Activated naive CD8-positive, alpha-beta T cell treated with anti-CD3 and anti-CD28 coated beads, Interleukin-2, amount 50 U/mL, for 24 hours (primary cell): ENCODE measurements at places on chromosomes 11 and 22.

GRCh38 chr22:25644122-25644521 lies 79.6 kb downstream of the GRK3 start:
- no peaks in the 10 kb centered on the region for H3K27me3 ChIP-seq
- no peak overlapping the region for H3K4me3 ChIP-seq
- peaks cover 31% of the 10 kb centered on the region for H3K4me1 ChIP-seq
- DNase-seq = no peak

DNA sequence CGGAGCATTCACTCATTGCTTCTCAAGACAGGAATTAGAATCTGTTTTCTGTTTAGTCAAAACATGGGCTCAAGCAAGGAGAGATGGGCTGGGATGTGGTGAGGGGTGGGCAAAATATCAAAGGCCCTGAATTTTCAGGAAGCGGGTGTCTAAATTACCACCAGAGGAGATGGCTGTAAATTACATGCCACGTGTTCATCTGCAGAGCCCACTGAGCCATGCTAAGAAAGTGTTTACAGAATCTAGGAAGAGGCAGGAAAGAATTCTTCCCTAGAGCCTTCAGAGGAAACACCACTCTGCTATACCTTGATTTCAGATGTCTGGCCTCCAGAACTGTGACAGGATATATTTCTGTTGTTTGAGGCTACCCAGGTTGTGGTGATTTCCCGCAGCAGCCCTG lies 46.1 kb downstream of the CLMP start:
- H3K4me3 ChIP-seq = no peak overlapping the region
- H3K27me3 ChIP-seq = no peaks in the 10 kb centered on the region
- DNase-seq = no peak
- H3K27ac ChIP-seq = no peak overlapping the region
- H3K36me3 ChIP-seq = no peaks in the 10 kb centered on the region

DNA sequence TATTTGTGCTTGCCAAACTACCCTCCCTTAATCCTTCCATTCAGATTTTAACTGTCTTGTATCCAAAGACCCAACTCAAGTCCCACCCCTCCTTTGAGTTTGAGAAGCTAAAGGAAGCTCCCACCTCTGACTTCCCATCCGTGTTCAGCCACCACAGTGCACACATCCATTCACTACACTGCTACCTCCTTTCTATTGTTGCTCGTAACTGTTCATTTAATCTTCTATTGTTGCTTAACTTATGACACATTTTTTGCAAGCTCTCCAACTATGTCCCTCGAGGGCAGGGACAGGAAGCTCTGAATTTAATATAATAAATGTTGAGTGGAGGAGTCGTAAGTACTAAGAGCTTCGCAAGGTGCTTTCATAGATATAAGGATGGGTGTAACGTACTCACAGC lies 10.4 kb downstream of the LARGE1 start:
- no peak for DNase-seq
- H3K27me3 ChIP-seq = peaks cover 1% of the 10 kb centered on the region
- H3K4me3 ChIP-seq = no peak overlapping the region
- H3K36me3 ChIP-seq = peaks cover 2% of the 10 kb centered on the region
- no peak overlapping the region for H3K27ac ChIP-seq

- no peak overlapping the region for H3K27ac ChIP-seq
- no peaks in the 10 kb centered on the region for H3K4me1 ChIP-seq
- H3K36me3 ChIP-seq = no peaks in the 10 kb centered on the region
- H3K27me3 ChIP-seq = peaks cover 12% of the 10 kb centered on the region
Observed at GRCh38 chr11:36711104-36711825, 113.2 kb upstream of the RAG2 start.

DNA sequence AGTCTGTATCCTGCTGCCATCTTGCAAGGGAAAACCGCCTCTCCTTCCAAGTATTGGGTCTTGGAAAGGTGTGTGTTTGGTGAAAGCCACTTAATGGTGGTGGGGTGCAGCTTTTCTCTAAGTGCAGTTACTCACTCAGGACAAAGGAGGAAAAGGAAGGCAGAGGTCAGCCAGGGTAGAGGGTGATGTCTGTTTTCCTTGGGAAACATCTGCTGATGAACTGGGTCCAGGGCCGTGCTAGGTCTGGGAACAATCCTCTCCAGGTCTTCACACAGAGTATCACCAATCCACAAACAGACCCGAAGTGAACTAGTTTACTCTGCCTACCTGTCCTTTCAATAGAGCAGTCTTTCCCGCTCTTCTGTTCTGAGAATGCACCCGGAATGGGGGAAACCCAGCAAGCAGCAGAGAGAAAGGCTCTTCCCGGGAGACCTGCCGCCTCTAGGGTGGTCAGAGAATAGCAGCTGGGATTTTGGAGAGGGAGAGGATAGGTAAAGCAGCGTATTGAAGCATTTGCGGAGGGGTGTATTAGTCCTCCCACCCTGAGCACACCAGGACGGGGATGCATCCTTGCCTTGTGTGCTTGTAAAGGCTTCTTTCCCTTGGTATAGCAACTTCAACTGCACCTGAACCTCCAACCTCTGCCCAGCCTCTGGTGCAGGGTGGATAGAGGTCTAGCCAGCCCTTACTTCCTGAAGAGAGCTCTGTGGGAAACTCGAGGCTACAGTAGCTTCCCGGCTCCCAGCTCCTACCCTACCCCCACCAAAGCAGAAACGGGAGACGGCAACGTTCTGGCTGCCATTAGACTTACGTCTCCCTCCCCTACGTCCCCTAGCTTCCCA lies 20.7 kb downstream of the LHFPL7 start:
- H3K36me3 ChIP-seq = no peaks in the 10 kb centered on the region
- no peak for DNase-seq
- H3K27me3 ChIP-seq = peaks cover 15% of the 10 kb centered on the region
- H3K4me1 ChIP-seq = no peaks in the 10 kb centered on the region
- H3K27ac ChIP-seq = no peak overlapping the region

- peak overlapping the region; percentile 59 for H3K4me3 ChIP-seq
- no peak for DNase-seq
- peaks cover 13% of the 10 kb centered on the region for H3K4me1 ChIP-seq
- H3K27me3 ChIP-seq = peaks cover 50% of the 10 kb centered on the region
- no peak overlapping the region for H3K27ac ChIP-seq
Observed at GRCh38 chr22:16603448-16603768, 10.8 kb upstream of the CCT8L2 start.

DNA sequence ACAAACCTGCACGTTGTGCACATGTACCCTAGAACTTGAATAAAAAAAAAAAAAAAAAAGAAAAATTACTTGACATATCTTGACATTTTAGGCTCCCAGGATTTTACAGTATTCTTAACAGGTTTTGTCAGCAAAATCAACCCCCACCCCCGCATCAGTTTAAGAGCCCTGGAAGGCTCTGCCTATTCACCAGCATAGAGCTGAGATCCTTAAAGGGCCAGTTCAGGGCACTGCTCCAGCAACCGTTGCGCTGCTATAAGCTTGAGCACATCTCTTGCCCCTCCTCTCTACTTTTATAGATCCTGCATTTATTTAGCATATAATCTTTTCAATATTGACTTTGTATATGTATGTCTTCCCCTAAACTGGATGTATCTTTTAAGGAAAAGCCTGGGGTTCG lies 697 bp upstream of the PAFAH1B2 start:
- H3K36me3 ChIP-seq = peaks cover 22% of the 10 kb centered on the region
- H3K4me3 ChIP-seq = peak overlapping the region; percentile 100
- H3K27me3 ChIP-seq = no peaks in the 10 kb centered on the region

GRCh38 chr11:111851636-111852035 lies 19.7 kb downstream of the ALG9 start:
- no peak overlapping the region for H3K27ac ChIP-seq
- H3K4me1 ChIP-seq = peaks cover 6% of the 10 kb centered on the region
- H3K27me3 ChIP-seq = no peaks in the 10 kb centered on the region
- no peak for DNase-seq
- no peak overlapping the region for H3K4me3 ChIP-seq

DNA sequence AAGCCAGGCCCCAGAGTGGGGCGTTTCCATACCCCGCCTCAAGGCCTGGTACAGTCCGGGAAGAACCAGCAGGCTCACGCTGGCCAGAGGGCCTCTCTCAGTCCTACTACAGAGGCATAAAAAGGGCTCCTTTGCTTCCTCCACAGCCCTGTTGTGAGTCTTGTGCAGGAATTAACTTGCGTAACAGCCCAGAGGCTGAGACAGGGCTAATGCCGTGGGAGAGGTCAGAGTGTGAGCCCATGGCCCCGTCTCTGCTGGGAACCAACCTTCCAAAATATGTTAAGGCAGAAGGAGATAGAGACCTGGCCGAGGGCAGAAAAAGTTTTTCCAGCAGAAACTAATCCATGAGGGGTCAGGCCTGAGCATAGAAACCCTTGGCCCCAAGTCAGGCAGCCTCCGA lies 19.9 kb upstream of the TMEM184B start:
- no peak overlapping the region for H3K27ac ChIP-seq
- H3K36me3 ChIP-seq = no peaks in the 10 kb centered on the region
- no peak overlapping the region for H3K4me3 ChIP-seq
- no peak for DNase-seq
- H3K27me3 ChIP-seq = no peaks in the 10 kb centered on the region
